ENCODE measurements at places on chromosomes 11 and 22.
A peak's percentile ranks its signal among the peaks of the same experiment; 100 is the strongest.

DNA sequence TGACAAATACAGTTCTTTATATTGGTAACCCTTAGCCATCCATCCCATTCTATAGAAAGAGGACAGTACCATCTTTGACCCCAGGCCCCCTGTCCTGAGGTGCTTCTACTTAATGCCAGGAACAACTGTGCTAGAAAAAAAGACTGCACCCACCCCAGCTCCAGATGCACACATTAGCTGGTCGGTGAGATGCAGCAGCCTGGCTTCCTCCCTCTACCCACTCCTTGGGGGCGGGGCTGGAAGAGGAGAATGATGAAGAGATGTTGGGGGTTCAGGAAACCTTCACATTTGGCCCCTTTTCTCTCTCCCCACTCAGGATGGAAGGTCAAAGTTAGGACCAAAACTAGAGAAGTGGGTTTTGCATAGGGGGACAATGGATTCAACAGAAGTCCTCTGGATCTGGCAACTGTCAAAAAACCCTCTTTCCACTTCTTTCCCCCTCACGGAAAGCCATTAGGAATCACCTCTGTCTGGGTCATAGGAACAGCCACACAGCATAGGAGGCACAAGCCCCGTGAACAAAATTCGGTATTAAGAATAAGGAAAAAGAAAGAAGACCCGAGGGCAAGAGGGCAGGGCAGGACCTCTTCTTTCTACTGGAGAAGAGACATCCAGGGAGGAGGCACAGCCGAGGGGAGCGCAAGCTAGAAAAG is 755 bp downstream of the NRIP3 start:
- no peak for DNase-seq

DNA sequence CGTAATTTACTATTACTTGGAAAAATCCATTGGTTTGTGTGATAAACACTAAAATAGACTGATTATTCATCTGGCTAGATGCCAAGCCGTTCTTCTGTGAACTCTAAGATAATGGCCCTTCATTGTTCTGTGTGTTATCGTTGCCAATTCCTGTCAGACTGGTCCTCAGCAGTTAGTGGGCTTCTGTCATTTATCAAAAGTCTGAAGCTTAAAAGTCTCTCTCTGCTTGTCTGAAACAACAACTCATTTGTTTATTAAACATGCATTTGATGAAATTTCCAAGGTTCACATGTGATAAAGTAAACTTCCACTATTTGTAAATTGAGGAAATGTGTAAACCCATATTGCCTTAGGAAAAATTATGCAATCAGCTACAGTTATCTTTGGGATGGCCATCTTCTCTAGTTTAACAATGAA is 21.1 kb upstream of the RDX start:
- DNase-seq: peak; percentile 59

- no peak for DNase-seq
Measured at GRCh38 chr11:123815122-123815521, 9.0 kb upstream of the OR6M1 start.

DNA sequence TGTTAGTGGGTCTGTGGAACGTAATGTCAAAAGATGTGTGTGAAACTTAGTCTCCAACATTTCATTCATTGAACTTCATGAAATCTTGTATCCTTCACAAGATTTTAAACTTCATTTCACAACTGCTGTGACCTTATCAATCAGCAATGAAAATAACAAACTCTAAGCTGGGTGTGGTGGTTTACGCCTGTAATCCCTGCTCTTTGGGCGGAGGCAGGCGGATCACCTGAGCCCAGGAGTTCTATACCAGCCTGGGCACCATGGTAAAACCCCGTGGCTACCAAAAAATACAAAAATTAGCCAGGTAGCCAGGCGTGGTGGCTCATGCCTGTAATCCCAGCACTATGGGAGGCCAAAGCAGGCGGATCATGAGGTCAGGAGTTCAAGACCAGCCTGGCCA is 5.1 kb downstream of the CHKA start:
- DNase-seq: no peak

- DNase-seq: no peak
Measured at GRCh38 chr11:116742104-116742503, 30.7 kb downstream of the BUD13 start.

GRCh38 chr11:5923794-5924193 is 18.3 kb upstream of the OR56A3 start:
- DNase-seq: no peak
